Activated naive CD8-positive, alpha-beta T cell treated with anti-CD3 and anti-CD28 coated beads, Interleukin-2, amount 50 U/mL, for 16 hours (primary cell): ENCODE measurements at places on chromosomes 5 and 9.

GRCh38 chr9:93346231-93347112, 105.0 kb upstream of the FAM120A start:
- no peak for DNase-seq

DNA sequence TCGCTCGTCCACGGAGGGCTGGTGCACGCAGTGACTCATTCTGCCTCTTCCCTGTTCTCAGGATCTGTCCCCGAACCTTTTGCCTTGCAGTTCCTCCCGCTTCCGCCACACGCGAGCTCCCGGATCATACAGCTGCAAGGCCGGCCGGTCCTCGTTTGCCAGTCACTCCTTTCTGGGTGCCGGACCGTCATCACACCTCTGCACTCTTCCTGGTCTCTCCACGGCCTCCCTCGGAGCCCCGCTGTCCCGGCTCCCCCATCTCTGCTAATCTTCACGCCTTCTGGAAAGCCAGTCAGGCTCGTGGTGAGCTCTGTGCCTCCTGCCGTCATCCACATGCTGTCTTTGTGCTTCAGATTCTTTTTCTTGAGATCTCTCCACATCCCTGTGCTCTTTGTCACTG, 91.8 kb downstream of the STX17 start:
- DNase-seq: no peak

- no peak for DNase-seq
Observed at GRCh38 chr5:103942587-103943186, 380.1 kb upstream of the NUDT12 start.

GRCh38 chr5:73968246-73968645, 342.2 kb downstream of the ARHGEF28 start:
- no peak for DNase-seq

DNA sequence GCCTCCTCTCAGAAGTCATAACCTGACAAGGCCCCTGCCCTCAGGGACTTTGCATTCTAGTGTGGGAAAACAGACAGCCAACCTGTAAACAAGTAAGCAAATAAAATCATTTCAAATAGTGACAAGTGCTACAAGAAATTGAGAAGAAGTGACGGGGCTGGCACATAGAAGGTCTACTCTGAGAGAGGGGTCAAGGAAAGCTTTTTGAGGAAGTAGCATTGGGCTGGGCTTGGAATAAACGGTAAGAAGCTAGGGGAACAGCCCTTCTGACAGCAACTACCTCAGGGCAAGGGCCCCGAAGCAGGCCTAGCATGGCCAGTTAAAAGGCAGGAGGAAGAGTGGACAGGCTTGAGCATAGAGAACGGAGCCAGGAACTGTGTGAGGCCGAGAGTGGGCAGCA, 4.8 kb upstream of the SLC2A8 start:
- no peak for DNase-seq

- DNase-seq: no peak
Observed at GRCh38 chr5:158039911-158040347, 181.0 kb upstream of the CLINT1 start.
